ENCODE measurements at places on chromosomes 16 and 17.

DNA sequence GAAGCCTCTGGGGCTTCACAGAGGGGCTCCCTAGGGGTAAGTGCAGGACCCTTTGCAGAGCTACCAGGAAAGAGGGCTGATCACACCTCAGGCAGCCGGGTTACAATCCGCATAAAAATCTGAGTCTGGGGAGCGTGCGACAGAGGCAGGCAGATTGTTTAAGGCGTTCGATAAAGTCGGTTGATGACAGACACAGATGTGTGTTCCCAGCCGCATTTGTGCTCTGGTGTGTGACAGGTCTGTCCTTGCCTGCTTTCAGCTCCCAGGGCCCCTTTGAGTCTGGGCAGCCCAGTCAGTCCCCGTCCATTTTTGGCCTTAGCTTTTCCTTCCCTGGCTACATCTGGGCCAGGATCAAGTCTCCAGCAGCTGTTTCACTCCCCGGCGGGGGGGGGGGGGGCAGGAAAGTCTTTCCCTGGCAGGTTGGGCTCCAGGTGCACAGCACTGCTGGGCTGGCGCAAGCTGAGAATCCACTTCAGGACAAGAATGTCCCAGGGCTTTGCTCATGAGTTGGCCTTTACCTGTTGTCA lies 1.3 kb upstream of the ZACN start:
- DNase-seq: no peak

- no peak for DNase-seq
Observed at GRCh38 chr16:7382521-7382920, 49.9 kb downstream of the RBFOX1 start.

DNA sequence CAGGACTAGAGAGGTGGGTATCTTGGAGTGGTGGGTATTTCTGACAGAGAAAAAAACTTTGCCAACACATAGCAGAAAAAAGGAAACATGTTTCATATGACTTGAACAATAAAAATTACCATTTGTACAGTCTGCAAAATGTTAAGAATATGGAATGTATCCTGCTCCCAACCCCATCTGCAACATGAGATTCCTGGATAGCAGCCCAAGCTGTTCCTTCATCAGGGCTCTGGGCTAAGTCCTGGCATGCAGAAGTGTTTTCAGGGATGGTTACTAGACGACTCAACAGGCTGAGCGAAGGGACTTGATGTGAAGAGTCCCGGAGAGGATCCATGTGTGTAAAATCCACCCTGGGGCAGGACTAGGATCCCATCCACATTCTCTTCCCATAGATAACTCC lies 121.0 kb upstream of the IRX3 start:
- DNase-seq: no peak

DNA sequence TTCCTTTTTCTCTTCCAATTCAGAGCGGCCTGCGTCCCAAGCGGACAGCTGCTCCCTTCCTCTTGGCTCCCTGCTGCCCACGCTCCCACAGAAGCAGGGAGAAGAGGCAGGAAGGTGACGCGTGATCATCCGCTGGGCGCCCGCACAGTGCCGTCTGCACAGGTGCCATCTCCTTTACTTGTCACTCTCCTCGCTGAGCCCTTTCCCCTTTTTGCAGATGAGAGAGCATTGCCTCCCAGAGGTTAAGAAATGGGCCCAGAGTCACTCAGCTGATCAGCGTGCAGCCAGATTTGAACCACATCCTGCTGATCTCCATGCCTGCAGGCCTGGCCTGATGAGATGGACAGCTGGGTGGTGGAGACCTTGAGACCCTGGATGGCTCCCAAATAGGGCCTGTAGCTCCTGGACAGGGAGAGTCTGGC lies 299.8 kb downstream of the SEC14L1 start:
- peak; percentile 70 for DNase-seq

DNA sequence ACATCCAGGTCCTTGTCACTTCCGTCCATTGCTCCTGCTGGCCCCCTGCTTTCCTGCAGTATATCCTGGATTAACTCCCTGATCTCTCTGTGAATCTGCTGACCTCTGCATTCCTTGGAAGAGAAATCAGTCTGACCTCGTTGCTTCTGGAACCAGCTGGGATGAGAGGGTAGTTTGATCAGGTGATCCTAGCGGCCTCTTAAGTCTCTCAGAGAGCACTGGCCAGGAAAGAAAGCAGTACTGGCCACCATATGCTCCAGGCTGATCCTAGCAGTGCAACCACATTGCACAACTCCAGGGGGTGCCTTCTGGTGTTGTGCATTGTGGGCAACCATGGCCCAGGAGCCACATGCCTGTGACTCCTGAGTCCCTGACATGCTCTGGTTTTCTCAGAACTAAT lies 79.2 kb downstream of the ARHGAP23 start:
- no peak for DNase-seq

DNA sequence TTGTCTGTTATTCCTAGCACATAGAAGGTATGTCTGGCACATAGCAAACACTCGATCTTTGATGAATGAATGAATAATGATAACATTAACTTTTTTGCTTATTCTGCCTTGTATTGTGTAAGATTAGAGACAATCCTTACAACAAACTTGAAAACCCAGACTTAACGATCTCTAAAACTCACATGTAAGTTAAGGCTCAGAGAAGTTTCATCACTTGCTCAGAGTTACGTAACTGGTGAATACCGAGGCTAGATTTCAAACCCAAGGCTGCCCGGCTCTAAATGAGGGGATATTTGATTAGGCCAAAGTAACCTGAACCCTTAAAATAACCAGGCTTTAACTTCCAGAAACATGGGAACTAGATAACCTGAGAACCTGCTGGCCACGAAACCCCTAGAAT lies 22.3 kb downstream of the CAPNS2 start:
- no peak for DNase-seq

DNA sequence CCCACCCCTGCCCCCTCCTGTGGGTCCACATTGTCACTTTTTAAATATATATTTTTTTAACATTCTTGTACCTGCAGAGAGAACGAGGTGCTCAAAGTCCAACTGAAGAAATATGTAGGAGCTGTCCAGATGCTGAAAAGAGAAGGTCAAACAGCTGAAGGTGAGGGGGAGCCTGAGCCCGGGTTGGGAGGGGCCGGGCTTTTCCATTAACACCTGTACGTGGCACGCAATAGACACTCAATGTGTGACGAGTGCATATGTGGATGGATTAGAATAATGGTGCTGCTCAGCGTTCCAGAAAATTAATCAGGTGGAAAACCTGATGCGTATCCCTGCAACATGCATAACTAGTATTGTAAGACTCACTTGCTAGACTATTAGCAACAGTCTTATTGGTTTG lies 223.0 kb downstream of the SNX29 start:
- no peak for DNase-seq

DNA sequence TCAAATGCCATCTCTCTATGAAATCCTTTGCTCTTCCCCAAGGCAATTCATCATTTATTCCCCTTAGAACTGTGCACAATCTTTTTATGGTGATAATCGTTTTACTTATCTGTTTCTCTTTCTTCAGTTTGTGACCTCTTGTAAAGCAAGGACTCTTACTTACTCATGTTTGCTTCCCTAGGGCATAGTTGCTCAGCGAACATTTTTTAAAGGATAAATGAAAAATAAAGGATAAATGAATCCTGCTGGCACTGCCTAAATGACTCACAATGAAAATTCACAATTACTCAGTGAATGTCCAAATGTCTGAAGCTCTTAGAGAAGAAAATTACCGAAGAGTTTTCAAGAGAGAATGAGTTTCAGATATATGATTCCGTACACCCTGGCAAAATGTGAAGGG lies 671.7 kb downstream of the CDH11 start:
- no peak for DNase-seq

DNA sequence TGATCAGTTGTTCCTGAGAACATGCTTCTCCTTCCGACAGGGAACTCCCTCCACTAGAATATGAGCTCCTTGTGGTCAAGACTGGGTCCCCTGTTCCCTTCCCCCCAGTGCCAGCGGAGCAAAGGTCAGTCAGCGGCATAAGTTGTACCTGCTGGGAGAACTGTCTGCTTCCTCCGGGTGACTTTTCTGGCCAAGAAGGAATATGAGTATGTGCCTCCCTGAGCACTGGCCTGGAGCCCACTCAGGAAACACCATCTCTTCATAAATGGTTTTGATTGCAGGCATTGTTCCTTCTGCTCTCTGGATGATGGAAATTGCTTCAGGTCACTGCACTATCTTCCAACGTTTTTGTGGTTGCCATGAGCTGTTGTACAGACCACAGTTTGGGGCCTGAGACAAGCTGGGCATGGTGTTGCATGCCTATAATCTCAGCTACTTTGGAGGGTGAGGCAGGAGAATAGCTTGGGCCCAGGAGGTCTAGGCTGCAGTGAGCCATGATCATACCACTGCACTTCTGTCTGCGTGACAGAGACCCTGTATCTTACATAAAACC lies 2.9 kb upstream of the P4HB start:
- no peak for DNase-seq

DNA sequence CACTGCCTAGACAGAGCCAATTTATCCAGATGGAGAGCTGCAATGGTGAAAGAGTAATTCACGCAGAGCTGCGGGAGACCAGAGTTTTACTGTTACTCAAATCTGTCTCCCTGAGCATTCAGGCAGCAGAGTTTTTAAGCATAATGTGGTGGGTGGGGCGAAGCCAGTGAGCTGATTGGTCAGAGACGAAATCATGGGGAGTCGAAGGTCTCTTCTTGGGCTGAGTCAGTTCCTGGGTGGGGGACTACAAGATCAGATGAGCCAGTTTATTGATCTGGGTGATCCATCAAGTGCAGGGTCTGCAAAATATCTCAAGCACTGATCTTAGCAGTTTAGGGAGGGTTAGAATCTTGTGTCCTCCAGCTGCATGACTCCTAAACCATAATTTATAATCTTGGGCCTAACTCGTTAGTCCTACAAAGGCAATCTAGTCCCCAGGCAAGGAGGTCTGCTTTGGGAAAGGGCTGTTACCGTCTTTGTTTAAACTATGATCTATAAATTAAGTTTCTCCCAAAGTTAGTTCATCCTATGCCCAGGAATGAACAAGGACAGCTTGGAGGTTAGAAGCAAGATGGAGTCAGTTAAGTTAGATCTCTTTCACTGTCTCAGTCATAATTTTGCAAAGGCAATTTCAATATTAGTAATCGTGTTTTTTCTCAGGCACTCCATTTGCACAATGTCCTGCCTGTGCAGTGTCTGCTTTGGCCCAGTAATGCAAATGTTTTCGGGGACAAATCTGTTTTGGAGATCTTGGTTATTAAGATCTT lies 27.0 kb downstream of the PIGL start:
- peak; percentile 75 for DNase-seq

DNA sequence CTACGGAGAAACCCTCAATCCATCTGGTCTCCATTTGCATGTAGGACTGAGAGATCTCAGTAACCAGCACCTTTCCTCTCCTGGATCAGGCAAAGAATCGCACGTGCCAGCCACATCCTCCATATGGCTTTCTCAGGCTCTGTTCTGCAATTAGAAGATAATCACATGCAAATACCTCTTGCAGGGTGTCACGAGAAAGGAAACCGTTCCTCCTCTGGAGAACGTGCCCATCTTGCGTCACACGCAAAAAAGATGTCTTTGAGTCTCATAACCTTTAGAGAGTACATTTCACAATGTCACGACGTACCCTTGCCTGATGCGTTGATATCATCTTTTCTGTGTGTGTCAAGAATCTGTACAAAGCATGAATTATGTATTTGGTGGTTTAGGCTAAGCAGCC lies 36.2 kb upstream of the DNAH17 start:
- no peak for DNase-seq

DNA sequence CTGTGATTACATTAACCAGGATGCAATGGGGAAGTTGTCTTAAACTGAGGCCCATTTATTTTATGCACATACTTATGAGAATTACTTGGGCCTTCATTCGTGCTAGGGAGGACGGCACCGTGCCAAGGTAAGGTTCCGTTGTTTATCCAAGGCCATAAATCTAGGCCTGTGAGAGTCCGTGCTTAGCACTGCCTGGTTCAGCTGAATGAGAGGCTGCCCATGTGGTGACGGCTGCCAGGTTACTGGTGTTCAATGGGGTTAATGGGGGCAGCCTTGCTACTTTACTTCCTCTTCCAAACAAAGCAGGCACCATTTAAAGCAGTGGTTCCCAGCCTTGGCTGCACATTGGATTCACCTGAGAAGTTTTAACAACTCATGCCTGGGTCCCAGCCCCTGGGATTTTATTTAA lies 135.1 kb upstream of the NOL11 start:
- no peak for DNase-seq

- no peak for DNase-seq
Observed at GRCh38 chr17:72338847-72339790, 218.3 kb downstream of the SOX9 start.

GRCh38 chr17:81373536-81374160 lies 21.6 kb upstream of the BAHCC1 start:
- DNase-seq: no peak

DNA sequence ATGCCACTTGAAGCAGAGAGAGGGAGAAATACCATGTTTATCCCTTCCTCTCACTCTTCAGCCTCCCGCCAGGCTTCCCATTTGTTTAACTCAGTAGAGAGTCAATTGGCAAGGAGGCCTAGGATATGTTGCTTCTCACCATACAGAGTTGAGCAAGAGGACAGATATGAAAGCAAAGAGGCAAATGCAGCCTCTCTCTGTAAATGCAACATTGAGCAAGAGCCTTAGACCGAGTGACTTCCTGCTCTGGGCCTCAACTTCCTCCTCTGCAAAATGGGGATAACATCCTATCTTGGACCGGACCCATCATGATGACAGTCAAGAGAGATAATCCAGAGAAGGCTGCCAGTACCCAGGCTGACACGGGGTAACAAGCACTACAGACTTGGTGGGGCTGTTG lies 36.8 kb downstream of the SOCS1 start:
- DNase-seq: no peak

DNA sequence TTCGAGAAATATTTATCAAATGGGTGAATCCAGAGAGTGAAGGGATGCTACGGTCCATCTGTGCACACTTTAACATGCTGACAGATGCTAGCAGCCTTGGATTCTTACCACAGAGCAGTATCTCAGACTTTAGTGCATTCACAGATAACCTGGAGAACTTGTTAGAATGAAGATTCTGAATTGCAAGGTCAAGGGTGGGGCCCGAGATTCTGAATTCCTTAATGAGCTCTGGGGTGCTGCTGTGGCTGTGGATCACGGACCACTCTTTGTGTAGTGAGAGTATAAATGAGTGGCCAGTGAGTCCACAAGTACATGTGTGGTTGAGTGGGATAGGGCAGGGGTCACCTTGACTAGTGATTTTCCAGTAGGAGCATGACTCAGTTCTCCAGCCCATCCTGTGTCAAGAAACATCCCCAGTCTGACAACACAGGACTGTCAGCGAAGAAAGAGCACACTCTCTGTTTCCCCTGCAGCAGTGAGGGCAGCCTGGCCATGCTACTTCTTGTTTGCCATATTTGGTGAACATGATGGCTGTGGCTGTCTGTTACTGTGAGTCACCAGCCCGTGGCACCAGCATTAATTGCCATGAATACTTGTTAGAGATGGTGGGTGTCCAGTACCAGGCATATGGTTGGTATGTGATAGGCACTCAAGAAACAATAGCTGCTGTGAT lies 13.0 kb upstream of the SALL1 start:
- DNase-seq: no peak

DNA sequence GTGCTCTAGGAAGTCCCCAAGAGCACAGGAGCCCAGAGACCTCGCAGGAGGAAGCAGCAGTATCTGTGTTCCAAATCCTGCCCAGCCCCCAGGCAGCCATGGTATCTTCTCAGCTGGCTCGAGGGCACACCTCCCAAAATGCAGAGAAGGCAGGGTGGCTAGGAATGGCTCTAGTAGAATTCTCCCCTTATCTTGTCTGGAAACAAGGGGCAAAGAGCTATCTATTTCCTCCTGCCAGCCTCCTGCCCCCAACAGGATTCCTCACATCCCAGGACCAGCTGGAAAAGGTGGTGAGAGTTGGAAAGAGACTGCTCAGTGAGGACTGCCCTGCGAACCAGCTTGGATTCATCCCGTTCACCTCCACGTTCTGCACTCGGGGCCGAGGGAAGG lies 8.6 kb upstream of the TSPOAP1 start:
- DNase-seq: peak; percentile 77

Measured in activated CD4-positive, alpha-beta T cell treated with anti-CD3 and anti-CD28 coated beads, Interleukin-2, Interleukin-6, amounts not matched to agents 100 ng/mL and 50 ng/mL, durations not matched to agents 16 hours and 8 hours (primary cell).